ENCODE measurements at places on chromosomes 6 and 20.
A peak's percentile ranks its signal among the peaks of the same experiment; 100 is the strongest.

DNA sequence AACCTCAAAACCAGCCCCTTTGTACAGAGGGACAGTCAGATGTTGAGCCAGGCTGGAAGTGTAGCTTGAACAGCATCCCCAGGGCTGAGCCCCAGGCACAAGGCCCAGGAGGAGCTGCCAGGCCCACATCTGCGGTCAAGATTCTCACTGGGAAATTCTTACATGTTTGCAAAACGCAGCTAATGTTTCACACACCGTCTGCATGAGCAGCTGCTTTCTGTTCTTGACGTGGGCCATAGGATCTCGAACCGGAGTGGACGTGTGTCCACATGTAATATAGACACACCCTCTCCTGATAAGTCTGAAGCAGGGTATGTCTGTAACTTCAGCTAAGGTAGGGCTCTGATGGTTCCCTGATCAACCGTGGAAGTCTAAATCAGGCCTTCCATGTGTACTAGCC, 41.3 kb upstream of the TRAF3IP2 start:
- DNase-seq = no peak

DNA sequence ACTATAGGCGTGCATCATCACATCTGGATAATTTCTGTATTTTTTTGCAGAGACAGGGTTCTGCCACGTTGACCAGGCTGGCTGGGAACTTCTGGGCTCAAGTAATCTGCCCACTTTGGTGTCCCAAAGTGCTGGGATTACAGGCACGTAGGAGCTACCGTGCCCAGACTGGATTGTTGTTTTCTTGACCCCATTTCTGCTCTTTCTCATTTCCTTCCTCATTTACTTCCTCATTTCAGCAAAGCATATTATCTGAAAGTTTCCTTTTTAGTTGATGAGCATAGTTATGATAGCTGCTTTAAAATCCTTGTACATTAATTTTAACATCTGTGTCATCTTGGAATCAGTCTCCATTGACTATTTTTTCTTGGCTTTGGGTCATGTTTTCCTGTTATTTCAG, 301.0 kb upstream of the RUNX2 start:
- no peak for DNase-seq

DNA sequence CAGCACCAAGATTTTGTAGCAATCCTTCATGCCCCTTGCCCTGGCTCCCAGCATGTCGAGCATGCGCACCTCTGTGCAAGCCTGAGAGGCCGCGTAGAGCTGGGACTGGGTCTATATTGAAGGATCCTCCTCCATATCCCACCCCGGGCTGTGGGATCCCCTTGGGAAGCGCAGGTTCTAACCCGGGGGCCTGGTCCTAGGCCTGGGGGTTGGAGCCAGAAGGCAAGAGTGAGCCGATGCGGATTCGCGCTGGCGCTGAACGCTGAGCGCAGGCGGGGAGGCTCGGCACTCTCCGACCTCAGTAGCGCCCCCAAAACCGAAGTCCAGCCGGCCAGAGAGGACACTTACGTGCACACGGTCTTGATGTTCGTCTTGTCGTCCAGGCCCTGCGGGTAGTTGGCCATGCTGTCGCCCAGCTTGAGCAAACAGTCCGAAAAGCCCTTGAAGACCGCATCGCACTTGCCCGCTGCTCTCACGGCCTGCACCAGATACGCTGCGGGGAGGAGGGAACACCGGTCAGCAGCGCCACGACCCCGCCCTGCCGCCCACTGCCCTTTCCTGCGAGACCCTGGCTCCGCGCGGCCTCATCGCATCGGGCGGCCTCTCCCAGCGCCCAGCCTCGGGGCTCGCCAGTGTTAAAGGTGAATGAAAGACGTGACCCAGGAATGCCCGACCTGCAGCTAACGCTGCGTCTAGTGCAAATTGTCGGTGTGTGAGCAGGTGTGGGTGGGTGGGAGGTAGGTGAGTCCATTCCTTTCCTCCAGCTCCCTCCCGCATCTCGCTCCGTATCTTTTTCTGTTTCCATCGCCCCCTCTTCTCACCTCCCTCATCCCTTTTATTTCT, 4.5 kb downstream of the NRN1 start:
- DNase-seq = no peak

DNA sequence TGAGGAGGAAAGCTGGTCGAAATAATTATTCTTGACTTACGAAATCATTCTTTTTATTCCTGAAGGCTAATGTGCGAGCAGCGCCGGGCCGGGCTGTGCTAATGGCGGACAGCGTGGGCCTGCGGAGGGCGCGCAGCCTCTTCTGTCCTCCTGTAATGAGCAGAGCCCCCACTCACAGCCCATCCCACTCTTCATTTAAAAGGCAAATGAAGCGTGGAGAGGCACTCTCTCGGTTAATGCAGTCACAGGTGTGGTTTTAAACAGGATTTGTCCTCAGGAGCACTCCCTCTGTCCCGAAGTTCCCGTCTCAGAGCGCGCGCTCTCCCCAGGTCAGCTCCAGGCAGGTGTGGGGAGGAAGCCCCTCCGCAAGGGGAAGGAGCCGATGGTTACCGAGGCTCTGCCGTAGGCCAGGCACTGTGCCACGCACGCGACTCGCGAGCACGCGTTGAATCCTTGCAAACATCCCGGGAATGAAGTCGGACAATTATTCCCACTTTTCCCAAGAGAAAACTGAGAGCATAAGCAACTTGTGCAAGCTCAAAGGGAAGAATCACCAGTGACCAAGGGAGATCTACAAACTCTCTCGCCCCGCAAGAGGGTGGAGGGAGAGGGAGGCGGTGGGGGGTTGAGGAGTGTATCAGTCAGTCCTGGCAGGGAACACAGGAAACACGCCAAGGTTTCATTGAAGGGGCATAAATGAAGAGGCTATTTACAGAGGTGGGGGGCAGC, 35.5 kb upstream of the ZFAND3 start:
- no peak for DNase-seq

GRCh38 chr6:92810913-92811312, 608.4 kb downstream of the EPHA7 start:
- DNase-seq = no peak

- DNase-seq = no peak
Observed at GRCh38 chr6:3232017-3232945, 4.8 kb upstream of the TUBB2B start.

DNA sequence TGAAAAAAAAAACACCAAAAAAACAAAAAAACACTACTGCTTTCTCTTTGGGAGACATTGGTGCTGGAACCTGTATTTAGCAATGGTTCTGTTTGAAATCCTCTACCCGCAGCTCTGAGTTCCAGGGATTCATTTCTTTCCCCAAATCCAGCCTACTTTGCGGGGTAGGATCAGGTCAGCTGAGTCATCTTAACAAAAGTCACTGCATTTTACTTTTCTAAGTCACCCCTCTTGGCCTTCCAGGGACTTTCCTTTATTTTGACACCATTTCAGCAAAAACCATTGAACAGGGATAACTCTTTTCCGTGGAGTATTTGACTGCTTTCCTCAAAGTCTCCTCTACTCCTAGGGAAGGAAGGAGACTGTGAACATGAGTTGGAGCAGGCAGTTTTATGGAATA, 837.6 kb downstream of the MAFB start:
- no peak for DNase-seq

DNA sequence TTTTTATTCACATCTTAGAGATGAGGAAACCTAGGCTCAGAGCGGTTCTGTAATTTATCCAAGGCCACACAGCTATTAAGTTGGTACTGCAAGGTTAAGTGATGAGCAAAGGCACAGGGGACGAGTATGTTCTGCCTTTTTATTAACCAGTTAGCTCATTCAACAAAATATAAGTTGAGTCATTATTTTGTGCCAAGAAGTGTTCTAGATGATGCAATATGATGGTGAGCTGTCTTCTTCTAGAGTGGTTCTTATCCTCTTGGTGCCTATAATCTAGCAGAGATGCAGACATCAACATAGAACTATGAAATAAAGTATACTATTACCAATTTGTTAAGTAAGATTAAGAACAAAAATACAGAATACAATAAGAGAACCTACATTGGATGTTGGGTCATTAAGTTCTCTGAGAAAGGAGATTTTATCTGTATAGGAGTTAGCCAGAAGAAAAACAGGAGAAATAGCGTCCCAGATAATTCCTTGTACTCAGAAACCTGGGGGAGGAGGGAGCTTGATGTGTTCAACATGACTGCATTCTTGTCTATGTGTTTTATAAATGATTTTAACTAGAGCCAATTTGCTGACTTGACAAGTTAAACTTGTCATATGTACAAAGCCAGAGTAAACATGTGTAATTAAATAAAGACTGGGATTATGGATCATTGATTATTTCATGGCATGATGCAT, 122.3 kb downstream of the TBXT start:
- no peak for DNase-seq

DNA sequence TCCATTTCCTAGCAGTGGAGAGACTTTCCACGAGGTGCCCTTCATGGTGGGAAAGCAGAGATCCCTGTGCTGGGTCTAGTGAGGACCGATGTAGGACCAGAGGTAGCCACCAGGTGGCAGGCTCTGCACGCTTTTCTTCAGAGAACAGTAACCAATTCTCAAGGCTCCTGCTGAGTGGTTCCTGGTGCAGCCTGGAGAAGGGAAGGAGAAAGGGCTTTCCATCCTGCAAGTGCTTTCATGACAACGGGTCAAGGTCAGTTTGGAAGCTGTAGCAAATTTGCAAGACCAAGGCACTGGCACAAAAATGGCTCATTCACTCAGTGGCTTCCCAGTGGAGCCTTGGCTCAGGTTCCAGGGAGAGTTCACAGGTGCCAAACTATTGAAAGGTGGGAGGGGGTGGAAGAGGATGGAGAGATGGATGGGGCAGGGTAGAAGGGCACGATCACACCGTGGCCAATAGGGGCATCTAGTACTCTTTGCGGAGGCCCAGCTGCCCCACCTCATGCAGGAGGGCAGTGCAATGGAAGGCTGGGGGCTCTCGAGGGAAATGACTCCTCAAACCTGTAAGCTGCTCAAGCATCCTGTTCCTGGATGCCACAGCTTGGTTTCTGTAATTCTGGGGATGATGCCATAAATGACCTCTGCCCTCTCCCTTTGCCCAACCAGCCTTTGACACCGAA, 25.5 kb upstream of the KCNK16 start:
- peak; percentile 19 for DNase-seq

GRCh38 chr6:4313044-4313686, 177.8 kb upstream of the ECI2 start:
- no peak for DNase-seq

GRCh38 chr6:55040102-55040848, 134.0 kb upstream of the HCRTR2 start:
- DNase-seq = no peak

DNA sequence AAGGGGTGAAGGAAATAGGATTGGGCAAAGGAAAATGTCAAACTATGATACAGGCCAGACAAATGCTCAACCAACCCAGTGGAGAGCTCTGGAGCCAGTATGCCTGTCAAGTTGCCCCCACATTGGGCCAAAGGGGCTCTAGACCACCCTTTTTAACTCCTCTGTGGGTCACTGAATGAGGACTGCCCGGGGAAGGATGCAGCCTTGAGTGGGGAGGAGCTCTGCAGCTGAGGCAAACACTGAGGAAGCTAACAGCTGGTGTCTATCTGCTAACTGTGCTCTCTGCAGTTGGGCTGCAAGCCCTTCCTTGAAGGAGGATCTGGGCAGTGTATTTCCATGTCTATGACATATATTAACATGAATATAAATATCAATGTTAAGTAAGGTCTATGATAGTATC, 98.4 kb upstream of the PRSS16 start:
- no peak for DNase-seq

DNA sequence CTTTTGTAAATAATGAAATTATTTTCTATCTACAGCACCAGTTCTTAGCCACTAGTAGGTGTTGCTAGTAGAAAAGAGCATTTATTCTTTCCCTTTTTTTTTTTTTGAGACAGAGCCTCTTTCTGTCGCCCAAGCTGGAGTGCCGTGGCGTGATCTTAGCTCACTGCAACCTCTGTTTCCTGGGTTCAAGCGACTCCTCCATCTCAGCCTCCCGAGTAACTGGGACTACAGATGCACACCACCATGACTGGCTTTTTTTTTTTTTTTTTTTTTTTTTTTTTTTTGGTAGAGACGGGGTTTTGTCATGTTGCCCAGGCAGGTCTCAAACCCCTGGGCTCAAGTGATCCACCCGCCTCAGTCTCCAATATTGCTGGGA, 6.7 kb downstream of the PCMT1 start:
- DNase-seq = no peak

DNA sequence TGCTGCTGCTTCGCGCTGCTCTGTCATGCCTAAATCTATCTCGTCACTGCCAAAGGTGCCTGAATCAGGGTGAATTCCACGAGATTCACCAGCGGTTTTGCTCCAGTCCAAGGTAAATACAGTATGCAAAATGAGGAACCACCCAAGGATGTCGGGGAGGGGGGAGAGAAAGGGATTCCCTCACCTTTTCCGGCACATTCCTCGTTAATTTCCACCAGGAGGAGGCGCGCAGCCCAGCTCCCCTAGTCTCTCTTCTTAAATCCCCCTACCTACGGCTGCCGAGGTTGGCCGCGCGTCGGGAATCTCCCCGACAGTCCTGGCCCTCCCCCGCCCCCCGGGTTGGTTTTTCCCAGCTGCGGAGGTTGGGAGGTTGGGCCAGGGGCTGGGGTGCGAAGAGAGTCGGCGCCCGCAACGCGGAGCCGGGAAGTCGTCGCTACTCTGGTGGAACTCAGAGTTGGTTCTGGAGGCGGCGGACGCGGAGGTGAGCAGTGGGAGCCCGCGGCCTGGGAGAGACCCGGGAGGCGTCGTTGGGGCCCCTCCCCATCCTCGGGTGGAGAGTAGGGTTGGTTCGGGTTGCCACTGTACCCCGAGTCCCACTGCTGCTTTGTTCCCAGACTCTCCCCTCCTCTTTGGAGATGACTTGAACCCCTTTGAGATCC, at the start of gene TPBG:
TPBG (plus strand) TSS at position 390 of the 659 bp plus-strand sequence. CDS start 1,145 bp downstream, outside the sequence.
- no peak for DNase-seq

- no peak for DNase-seq
Observed at GRCh38 chr20:15411781-15412180, 1074.4 kb upstream of the FLRT3 start.

- DNase-seq = no peak
Observed at GRCh38 chr20:38623061-38623460, 21.5 kb downstream of the ARHGAP40 start.

DNA sequence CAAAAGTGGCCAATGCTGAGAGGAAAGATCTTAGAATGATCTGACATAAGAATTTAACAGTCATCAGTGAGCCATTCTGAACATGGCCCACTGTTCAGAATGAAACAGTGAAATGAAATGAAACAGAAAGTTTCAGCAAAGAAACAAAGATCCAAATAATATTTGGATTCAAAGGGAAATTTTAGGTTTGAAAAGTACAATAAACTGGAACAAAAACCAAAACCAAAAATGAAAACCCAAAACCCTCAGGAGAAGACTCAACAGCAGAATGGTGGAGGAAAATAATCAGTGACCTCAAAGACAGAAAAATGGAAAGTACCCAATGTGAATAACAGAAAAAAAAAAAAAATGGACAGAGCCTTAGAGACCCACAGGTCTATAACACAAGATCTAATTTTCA, 66.1 kb upstream of the EMILIN3 start:
- no peak for DNase-seq

Data from stimulated activated CD8-positive, alpha-beta memory T cell treated with anti-CD3 and anti-CD28 coated beads, Interleukin-4, amount 100 ng/mL, for 1 hour (primary cell).